Adrenal gland (tissue), 19 donors: ENCODE measurements at places on chromosomes 7 and 10. TPM values are rescaled to one million over a fixed set of nuclear protein-coding genes. Genes with fewer than 3 reads are reported as not detected.

VPS37D gene
- total RNA-seq, result 0.81 TPM

IGFBP3 gene
- total RNA-seq, result 32.5 TPM

CCDC126 gene
- 10.6 TPM for total RNA-seq

UBTD1 gene
- total RNA-seq, result 16.3 TPM

CPVL gene
- total RNA-seq, result 33.3 TPM

ENO4 gene
- total RNA-seq, result 0.32 TPM

DYNC1I1 gene
- total RNA-seq, result 9.9 TPM

TAC1 gene
- 12.0 TPM for total RNA-seq

LRIT1 gene
- total RNA-seq, result not detected

SPDYE3 gene
- not detected for total RNA-seq

TMEM273 gene
- total RNA-seq, result 9.1 TPM

OR2A1 gene
- not detected for total RNA-seq

PRKG1 gene
- total RNA-seq, result 62.6 TPM

FGFBP3 gene
- 1.1 TPM for total RNA-seq

CYP2C19 gene
- total RNA-seq, result not detected

NPFFR1 gene
- total RNA-seq, result not detected

TUBB8 gene
- not detected for total RNA-seq

AKR1C4 gene
- not detected for total RNA-seq

TEX36 gene
- not detected for total RNA-seq

ARHGEF35 gene
- 1.0 TPM for total RNA-seq

NOD1 gene
- 8.6 TPM for total RNA-seq

INTS1 gene
- 51.8 TPM for total RNA-seq

GBX1 gene
- not detected for total RNA-seq

SUN3 gene
- not detected for total RNA-seq

ZNF511 gene
- total RNA-seq, result 42.1 TPM
